Thoracic aorta (tissue), 2 donors: ENCODE measurements at places on chromosomes 12 and 14. TPM values are rescaled to one million over a fixed set of nuclear protein-coding genes. Genes with fewer than 3 reads are reported as not detected.

GRCh38 chr12:67647181-67647798, 1.3 kb upstream of the DYRK2 start:
- H3K27ac ChIP-seq = no peak overlapping the region
- peaks cover 18% of the 10 kb centered on the region for H3K4me1 ChIP-seq
- H3K36me3 ChIP-seq = no peaks in the 10 kb centered on the region
- H3K27me3 ChIP-seq = no peaks in the 10 kb centered on the region

The TRIM9 gene
- total RNA-seq = 0.41 TPM

GRCh38 chr12:132422381-132423043, 67.4 kb upstream of the FBRSL1 start:
- no peaks in the 10 kb centered on the region for H3K4me1 ChIP-seq
- no peaks in the 10 kb centered on the region for H3K27me3 ChIP-seq
- H3K27ac ChIP-seq = no peak overlapping the region
- H3K36me3 ChIP-seq = no peaks in the 10 kb centered on the region
- DNase-seq = no peak

The HOXC9 gene
- total RNA-seq = not detected

DNA sequence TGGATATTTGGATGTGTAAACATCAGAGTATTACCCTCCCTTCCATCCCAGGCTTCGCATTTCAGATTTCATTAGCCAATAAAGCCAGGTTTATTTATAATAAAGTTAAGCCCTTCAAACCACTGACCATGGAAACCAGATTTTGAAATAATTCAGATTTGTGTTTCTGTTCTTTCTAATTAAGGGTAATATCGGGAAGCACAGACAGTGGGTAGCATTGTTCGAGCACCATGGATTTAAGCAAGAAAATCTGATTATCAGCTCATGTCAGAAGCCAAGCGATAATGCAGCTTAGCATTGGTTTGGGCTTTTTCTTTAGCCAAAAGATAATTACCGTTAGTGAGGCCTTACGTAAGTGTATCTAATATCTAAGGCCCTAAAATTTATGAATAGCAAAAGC, 116.1 kb downstream of the C12orf42 start:
- H3K4me1 ChIP-seq = no peaks in the 10 kb centered on the region
- H3K27ac ChIP-seq = no peak overlapping the region
- H3K36me3 ChIP-seq = no peaks in the 10 kb centered on the region
- no peak for DNase-seq
- H3K27me3 ChIP-seq = no peaks in the 10 kb centered on the region

DNA sequence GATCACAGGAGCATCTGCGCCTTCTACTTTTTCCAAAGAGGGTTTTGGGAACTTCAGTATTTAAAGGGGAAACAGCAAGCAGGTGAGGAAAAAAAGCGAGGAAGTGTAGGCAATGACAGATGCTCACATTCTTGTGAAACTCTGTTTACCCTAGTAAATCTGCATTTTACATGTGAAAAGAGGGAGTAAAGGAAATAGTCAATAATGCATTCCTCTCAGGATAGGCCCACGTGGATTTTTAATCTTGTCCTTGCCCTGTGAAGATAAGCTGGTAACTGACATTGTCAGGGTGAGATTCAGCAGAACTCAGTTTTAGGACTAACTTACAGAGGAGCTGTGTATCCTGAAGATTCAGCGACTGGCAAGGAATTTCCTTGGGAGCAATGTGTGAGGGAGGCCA, 1119.2 kb upstream of the TMEM132C start:
- H3K4me3 ChIP-seq = no peak overlapping the region
- DNase-seq = no peak
- no peaks in the 10 kb centered on the region for H3K36me3 ChIP-seq

DNA sequence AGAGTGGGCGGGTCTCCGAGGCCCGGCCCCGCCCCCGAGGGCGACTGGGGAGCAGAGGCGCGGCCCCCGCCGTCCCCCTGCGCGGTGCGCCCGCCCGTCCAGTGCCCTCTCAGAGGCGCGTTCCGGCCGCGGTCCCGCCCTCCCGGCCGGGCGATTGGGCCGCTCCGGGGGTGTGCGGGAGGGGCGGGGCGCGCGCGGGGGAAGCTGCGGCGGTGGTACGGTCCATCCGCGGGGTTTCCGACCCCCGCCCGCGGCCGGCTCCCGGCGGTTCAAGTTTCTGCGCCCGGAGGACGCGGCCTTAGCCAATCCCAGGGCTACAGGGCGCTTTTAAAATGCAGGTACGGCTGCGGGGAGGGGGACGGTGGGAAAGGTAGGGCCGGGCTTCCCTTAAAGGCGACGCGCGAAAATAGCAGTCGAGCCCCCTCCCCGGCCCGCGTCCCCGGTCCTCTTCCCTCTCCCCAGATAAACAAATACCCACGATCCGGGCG, 315 bp upstream of the CCDC85C start:
- no peaks in the 10 kb centered on the region for H3K27me3 ChIP-seq
- H3K27ac ChIP-seq = peak overlapping the region; percentile 69
- peak overlapping the region; percentile 98 for H3K4me3 ChIP-seq
- peaks cover 27% of the 10 kb centered on the region for H3K4me1 ChIP-seq
- DNase-seq = peak; percentile 62
- H3K36me3 ChIP-seq = no peaks in the 10 kb centered on the region

The PPP1R13B gene
- total RNA-seq = 10.7 TPM

The ESPL1 gene
- 0.95 TPM for total RNA-seq

DNA sequence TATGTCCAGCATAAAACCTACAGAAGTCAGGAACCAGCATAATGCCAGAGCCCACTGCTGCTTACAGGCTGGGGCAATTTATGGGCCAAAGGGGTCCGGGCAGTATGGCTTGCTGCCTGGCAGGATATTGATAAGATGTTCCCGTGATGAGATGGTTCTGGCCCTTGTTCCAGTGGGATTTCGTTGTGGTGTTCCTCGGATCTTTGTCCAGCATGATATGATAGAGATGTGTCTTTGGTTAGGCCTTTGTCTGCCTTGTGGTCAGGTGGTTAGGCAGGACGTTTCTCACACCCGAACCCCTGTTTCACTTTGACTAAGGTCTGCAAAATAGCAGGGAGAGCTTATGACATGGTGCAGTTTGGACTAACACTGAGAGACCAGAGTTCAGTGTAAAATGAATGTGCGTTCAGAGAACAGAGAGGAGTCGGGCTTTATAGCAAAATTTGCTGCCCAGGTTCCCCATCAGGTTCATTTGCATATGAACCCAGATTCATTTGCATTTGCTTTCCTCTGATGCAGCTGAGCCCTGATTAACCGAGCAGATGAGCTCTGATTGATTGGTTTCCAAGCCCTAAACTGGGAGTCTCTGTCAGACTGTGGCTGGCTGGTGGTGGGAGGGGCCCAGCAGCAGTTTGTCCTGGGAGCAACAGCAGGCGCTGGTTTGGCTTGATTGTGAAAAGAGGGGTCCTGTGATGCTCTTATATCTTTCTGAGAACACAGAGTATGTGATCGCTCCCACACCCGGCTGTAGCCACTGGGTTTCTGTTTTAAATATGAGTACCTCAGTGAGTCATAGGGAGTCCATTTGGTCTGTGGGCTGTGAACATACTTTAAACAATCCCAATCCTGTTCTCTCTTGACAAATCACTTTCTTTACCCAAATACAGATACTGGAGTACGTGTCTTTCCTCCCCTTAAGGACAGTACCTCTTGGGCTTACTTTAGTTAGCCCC, 156.3 kb upstream of the PZP start:
- H3K4me1 ChIP-seq = no peaks in the 10 kb centered on the region
- no peaks in the 10 kb centered on the region for H3K36me3 ChIP-seq
- H3K4me3 ChIP-seq = no peak overlapping the region
- no peaks in the 10 kb centered on the region for H3K27me3 ChIP-seq
- no peak overlapping the region for H3K27ac ChIP-seq

The TSPAN19 gene
- not detected for total RNA-seq

- H3K27ac ChIP-seq = no peak overlapping the region
- peaks cover 3% of the 10 kb centered on the region for H3K4me1 ChIP-seq
- H3K36me3 ChIP-seq = no peaks in the 10 kb centered on the region
Measured at GRCh38 chr14:79971330-79971729, 240.0 kb downstream of the DIO2 start.

DNA sequence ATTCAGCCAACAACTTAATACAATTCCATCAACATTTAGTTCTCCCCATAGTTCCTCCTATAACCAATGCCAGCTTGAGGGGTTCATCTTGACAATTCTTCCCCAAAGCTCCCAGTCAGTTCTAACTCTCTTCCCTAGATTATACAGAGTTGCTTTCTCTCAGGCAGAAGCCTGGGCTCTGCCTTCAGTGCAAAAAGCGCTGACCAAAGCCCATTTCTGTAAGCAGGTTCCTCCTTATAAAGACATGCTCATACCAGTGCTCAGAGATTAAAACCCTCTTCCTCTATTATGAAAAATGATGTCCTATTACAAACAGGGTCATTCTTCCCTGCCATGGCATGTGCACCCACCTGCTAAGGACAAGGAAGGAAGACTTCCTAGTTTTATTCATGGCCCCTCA, 16.2 kb downstream of the SPIC start:
- no peak overlapping the region for H3K4me3 ChIP-seq
- no peak overlapping the region for H3K27ac ChIP-seq
- H3K27me3 ChIP-seq = no peaks in the 10 kb centered on the region
- no peak for DNase-seq
- H3K4me1 ChIP-seq = no peaks in the 10 kb centered on the region
- H3K36me3 ChIP-seq = no peaks in the 10 kb centered on the region

The GALNT16 gene
- 15.8 TPM for total RNA-seq

The PTPRQ gene
- total RNA-seq = 2.3 TPM

The OR6C2 gene
- not detected for total RNA-seq

DNA sequence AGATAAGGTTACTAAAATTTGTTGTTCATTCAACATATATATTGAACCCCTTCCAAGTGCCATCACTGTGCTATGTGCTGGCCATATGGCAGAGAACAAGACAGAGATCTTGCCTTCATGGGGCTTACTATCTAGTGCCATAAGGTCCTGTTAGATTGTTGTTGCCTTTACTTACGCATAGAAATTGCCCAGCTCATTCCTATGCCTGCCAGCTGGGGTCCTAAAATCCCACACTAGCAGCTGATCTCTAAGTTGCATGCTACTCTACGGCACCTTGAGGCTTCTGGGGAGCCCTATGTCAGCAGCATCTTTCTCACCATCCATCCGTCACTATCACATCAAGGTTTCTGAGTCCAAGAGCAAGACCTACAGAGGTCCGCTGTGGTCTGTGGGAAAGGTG, 1.4 kb upstream of the KCNK10 start:
- no peak for DNase-seq
- no peak overlapping the region for H3K27ac ChIP-seq
- no peaks in the 10 kb centered on the region for H3K36me3 ChIP-seq

DNA sequence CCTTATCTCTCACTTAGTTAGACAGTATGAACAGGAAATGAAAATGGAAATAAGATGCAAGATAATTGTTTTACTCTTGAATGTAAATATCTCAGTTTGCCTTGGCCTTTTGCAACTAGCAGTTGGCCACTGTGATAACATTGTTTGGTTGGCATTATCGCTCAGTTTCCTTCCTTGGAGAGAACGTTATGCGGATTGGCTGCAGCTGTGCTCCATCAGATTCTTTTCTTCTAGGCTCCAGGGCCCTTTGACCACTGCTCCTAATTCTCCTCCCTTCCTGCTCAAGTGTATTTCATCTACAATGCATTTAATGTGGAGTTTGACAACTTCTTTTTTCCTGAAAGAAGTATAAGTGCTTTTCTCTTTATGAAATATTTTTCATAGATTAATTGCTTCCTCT, 284.2 kb downstream of the ADAMTS20 start:
- no peaks in the 10 kb centered on the region for H3K27me3 ChIP-seq
- no peaks in the 10 kb centered on the region for H3K36me3 ChIP-seq
- no peak overlapping the region for H3K27ac ChIP-seq

- no peak overlapping the region for H3K27ac ChIP-seq
- DNase-seq = no peak
- H3K36me3 ChIP-seq = peaks cover 6% of the 10 kb centered on the region
Measured at GRCh38 chr12:4483885-4484823, 38.5 kb upstream of the FGF6 start.

DNA sequence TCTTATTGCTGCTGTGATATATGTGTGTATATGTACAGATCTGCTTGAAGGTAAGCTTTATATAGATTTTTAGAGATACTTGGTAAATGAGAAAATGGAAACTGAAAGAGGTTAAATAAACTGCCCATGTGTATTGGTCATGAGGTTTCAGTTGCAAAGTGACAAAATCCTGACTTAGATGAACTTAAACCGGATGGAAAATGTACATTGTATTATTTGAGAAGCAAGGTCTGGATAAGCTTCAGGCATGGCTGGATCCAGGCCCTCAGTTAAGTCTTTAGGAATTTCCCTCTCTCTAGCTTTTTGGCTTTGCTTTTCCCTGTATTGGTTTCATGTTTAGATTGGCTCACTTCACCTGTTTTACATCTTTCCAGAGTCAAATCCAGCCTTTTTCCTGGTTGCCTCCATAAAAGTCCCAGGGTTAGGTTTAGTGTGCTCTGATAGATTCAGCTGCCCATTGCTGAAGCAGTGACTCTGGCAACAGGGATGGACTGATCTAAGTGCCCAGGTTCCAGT, 21.0 kb upstream of the MAP1LC3B2 start:
- DNase-seq = no peak
- no peak overlapping the region for H3K4me3 ChIP-seq
- H3K27me3 ChIP-seq = no peaks in the 10 kb centered on the region
- H3K4me1 ChIP-seq = peaks cover 8% of the 10 kb centered on the region
- H3K36me3 ChIP-seq = no peaks in the 10 kb centered on the region

GRCh38 chr14:47976139-47976538, 300.7 kb upstream of the MDGA2 start:
- no peaks in the 10 kb centered on the region for H3K27me3 ChIP-seq
- H3K36me3 ChIP-seq = no peaks in the 10 kb centered on the region
- no peak overlapping the region for H3K4me3 ChIP-seq
- H3K4me1 ChIP-seq = no peaks in the 10 kb centered on the region

DNA sequence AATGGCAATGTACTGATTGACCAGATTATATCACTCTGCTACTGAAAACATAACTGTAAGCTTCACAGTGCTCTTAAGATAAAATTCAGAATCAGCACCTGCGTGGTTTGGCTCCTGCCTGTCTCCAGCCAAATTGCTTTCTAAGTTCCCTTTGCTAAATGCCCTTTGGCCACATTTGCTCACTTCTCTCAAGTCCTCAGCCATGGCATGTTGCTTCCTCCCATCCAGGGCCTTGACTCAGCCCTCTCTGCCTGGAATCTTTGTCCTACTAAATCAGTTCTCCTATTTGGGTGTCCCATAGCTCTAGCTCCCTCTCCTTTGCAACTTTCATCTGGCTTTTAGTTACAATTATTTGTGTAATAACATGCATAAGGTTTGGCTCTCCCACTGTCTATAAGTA, 71.4 kb downstream of the KCNK10 start:
- H3K4me3 ChIP-seq = no peak overlapping the region
- H3K27ac ChIP-seq = no peak overlapping the region
- H3K36me3 ChIP-seq = no peaks in the 10 kb centered on the region
- no peaks in the 10 kb centered on the region for H3K4me1 ChIP-seq

- H3K27ac ChIP-seq = no peak overlapping the region
- no peaks in the 10 kb centered on the region for H3K4me1 ChIP-seq
- H3K27me3 ChIP-seq = no peaks in the 10 kb centered on the region
- H3K4me3 ChIP-seq = no peak overlapping the region
- no peaks in the 10 kb centered on the region for H3K36me3 ChIP-seq
Measured at GRCh38 chr12:75714462-75715322, 203.3 kb upstream of the KRR1 start.
